AG08396 (cell line): ENCODE measurements at places on chromosomes 1 and 21.

GRCh38 chr1:183986941-183987340 is 50.6 kb downstream of the COLGALT2 start:
- no peak for DNase-seq

- no peak for DNase-seq
Measured at GRCh38 chr1:28560886-28561285, 8.0 kb downstream of the TRNAU1AP start.

DNA sequence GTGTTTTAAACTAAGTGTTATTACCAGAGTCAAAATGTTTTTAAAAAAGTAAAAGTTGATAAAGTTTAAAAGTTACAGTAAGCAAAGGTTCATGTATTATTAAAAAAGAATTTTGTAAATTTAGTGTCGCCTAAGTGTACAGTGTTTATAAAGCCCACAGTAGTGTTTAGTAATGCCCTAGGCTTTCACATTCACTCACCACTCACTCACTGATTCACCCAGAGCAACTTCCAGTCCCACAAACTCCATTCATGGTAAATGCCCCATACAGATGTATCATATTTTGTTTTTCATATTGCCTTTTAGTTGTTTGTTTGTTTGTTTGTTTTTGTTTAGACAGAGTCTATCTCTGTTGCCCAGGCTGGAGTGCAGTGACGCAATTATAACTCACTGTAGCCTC is 353.8 kb upstream of the PTBP2 start:
- no peak for DNase-seq

- DNase-seq = no peak
Measured at GRCh38 chr1:38671221-38671620, 188.4 kb downstream of the RRAGC start.
